Cortex of kidney (tissue), 1 donor: ENCODE measurements at places on chromosomes 11 and 22.

GRCh38 chr22:30188911-30189310 is 57.6 kb downstream of the LIF start:
- no peak for DNase-seq

- no peak for DNase-seq
Measured at GRCh38 chr22:32050678-32051515, 7.8 kb downstream of the SLC5A1 start.

- DNase-seq = no peak
Measured at GRCh38 chr22:48778308-48779195, 1049.1 kb downstream of the BRD1 start.

DNA sequence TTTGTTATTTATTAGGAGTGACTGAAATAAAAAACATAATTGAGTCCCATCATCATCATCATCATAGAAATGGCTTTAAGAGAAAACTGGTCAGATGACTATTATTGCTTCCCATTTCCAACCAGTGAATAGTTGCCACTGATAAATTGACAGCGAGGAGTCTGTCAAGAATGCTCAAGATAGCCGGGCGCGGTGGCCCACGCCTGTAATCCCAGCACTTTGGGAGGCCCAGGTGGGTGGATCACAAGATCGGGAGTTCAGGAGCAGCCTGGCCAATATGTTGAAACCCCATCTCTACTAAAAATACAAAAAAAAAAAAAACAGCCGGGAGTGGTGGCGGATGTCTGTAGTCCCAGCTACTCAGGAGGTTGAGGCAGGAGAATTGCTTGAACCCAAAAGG is 1.9 kb downstream of the WBP2NL start:
- DNase-seq = no peak

DNA sequence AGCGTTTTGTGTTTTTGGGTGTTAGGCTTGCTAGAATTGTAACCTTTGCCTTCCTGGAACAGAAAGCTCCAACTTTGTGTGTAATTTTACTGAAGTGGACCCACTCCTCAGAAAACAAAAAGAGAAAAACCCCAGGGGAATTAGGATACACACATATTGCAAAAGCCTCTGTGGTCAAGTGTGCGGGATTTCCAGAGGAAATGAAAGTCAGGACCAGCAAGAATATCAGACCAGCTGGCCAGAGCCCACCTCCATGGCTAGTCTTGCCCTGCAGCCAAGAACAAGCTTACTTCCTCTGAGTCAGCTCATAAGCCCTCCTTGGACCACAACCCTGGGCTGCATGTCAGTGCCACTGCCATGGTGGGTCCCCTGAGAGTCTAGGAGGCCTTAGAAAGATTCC is 37.0 kb upstream of the FTH1 start:
- no peak for DNase-seq

GRCh38 chr11:86072211-86072610 is 3.3 kb upstream of the PICALM start:
- DNase-seq = no peak

DNA sequence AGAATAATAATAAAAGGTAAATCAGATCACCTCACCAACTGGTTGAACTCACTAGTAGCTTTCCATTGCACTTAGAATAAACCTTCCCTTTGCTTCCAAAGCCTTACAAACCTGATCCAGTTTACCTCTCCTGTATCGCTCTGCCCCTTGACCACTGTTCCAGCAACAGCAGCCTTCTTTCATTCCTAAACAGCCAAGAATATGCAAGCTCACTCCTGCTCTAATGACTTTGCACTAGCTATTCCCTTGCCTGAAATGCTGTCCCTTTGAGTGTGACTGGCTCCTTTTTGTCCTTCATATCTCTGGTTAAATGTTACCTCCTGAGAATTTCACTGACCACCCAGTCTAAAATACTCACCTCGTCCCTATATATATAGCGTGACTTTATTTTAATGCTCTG is 9.6 kb upstream of the PIK3C2A start:
- DNase-seq = no peak

- DNase-seq = no peak
Measured at GRCh38 chr11:15754221-15754620, 602.1 kb downstream of the SOX6 start.

DNA sequence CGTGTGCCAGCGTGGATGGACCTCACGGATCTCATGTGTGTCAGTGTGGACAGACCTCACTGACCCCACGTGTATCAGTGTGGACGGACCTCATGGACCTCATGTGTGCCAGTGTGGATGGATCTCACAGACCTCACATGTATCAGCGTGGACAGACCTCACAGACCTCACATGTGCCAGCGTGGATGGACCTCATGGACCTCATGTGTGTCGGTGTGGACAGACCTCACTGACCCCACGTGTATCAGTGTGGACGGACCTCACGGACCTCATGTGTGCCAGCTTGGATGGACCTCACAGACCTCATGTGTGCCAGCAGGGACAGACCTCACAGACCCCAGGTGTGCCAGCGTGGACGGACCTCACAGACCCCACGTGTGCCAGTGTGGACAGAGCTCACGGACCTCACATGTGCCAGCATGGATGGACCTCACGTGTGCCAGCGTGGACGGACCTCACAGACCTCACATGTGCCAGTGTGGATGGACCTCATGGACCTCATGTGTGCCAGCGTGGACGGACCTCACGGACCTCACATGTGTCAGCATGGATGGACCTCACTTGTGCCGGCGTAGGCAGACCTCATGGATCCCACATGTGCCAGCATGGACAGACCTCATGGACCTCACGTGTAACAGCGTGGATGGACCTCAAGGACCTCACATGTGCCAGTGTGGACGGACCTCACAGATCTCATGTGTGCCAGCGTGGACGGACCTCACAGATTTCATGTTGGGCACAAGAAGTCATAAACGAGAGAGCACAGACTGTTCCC is 18.2 kb downstream of the TTLL8 start:
- DNase-seq = no peak

- DNase-seq = no peak
Measured at GRCh38 chr22:18090286-18090685, 12.5 kb downstream of the PEX26 start.

- DNase-seq = no peak
Measured at GRCh38 chr11:83249445-83249844, 36.7 kb downstream of the CCDC90B start.

- no peak for DNase-seq
Measured at GRCh38 chr11:27008811-27009535, 15.1 kb downstream of the FIBIN start.

GRCh38 chr22:20549232-20549841 is 41.9 kb downstream of the MED15 start:
- DNase-seq = no peak

GRCh38 chr11:125192717-125193415 is 28.3 kb downstream of the PKNOX2 start:
- no peak for DNase-seq

DNA sequence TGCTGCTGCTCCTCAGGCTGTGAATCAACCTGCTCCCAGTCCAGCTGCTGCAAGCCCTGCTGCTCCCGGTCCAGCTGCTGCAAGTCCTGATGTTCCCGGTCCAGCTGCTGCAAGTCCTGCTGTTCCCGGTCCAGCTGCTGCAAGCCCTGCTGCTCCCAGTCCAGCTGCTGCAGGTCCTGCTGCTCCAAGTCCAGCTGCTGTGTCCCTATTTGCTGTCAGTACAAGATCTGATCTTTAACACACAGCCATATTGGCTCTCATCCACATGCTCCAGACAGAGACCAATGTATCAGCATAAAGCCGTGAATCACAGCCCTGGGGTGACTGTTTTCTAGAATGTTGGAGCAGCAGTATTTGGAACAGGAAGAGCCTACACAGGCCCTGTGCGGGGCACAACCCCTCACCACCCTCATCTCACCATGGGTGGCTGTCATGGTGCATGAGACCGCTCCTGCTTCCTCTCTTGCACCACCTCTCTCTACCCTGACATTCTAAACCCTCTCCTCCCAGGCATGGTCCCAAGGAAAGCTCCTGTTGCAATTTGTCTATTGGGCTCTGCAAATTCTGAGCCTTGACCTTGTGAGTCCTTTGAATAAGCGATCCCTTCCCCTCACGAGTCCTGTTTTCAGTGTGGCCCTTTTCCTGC is 3.5 kb downstream of the KRTAP5-10 start:
- no peak for DNase-seq

DNA sequence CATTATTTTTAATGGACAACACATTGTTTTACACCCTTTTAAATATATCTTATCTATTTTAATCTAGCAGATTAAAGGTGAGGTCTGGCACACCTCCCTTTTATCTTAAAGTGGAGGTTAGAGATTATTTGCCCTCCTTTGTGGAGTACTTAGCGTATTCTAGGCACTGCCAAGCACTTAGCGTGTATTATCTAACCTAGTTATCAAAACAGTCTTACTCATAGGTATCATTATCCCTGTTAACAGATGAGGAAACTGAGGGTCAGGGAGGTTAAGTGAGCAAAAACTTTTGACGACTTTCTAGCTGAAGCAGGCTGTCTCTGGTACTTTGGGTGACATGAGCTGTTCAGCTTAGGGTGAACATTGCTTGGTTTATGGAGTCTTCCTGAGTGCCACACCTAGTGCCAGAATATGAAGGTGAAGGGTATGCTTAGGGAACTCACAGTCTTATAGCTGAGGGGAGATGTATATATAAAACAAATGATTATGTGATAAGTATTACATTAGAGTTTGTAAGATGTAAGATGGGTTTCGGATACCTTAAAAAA is 55.0 kb downstream of the ZNRF3 start:
- DNase-seq = no peak

DNA sequence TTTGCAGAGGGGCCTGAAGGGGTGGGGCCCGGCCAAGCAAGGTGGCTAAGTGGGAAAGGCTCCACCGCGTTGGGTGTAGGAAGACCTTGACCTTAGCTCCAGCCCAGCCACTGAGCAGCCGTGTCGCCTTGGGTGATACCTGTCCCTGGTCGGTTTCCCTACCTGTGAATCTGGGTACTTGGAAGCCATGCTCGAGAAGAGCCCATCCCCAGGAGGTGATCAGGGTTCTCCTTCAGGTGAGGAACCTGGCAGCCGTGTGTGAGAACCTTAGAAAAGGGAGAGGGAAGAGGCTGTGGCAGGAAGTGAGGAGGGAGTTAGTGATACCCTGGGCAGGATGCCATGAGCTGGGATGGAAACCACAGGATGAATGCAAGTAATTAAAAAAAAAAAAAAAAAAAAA is 21.6 kb downstream of the PPARA start:
- DNase-seq = no peak

- no peak for DNase-seq
Measured at GRCh38 chr22:18033204-18033998, 9.0 kb upstream of the MICAL3 start.

DNA sequence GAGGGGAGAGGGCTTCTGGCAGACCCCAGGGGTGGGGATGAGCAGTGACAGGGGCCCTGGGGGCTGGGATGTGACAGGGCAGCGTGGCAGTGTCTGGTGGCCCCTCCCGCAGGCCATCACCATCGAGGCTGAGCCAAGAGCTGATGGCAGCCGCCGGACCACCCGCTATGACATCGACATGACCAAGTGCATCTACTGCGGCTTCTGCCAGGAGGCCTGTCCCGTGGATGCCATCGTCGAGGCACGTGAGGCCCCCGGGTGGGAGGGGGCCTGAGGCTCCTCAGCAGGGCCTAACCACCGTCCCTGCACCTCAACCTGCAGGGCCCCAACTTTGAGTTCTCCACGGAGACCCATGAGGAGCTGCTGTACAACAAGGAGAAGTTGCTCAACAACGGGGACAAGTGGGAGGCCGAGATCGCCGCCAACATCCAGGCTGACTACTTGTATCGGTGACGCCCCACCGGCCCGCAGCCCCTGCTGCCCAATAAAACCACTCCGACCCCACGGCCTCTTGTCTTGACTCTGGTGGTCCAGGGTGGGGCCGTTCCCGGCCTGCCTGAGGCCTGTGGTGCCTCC is 2.6 kb upstream of the TCIRG1 start:
- no peak for DNase-seq

GRCh38 chr11:82711648-82712047 is 22.0 kb downstream of the FAM181B start:
- DNase-seq = no peak

DNA sequence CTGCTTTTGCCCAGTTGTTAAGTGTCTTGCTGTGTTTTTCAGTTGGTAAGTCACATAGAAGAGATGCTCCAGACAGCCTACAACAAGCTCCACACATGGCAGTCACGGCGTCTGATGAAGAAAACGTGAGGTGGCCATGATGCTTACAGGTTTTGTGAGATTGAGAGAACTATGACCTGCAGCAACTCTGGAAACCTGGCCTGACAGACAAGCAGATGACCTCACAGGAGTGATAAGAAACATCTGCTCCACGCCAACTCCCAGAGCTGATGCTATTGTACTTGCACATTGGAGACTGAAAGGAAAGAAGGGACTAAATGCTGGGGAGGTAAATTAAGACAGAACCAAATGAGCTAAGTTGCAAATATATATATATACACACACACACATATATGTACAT is 28.6 kb upstream of the LDHA start:
- DNase-seq = no peak

DNA sequence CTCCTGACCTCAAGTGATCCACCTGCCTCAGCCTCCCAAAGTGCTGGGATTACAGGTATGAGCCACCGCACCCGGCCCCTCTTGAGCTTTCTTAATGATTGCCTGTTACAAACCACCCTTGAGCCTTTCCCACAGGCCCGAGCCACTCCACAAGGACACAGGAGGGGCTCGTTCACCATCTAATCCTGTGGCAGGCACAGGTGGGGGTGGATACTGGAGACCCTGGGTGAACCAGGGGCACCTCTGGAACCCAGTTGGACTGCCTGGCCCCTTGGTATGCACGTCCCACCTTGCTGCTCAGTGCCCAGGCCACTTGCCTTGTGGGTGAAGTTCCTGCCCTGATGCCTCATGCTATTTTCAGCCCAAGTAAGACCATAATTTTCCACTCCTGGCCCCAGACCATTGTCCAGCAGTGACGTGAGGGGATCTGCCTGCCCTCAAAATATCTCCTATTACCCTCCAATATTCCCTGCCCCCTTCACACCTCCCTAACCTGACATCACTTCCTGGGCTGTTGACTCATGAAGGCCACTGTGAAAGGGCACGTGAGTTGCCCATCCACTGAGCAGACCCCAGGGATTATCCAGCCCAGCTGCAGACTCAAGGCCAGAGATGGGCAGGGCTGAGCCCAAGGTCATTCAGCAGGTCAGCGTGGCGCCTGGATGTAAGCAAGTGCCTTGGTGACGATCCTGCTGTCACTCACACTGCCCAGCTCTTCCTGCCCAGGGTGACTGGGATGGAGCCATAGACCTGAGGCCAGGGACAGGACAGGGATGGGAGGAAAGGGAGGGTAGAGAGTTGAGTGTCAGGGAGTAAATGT is 19.6 kb downstream of the P2RY2 start:
- DNase-seq = no peak
